ENCODE measurements at places on chromosomes 13 and 19.
A peak's percentile ranks its signal among the peaks of the same experiment; 100 is the strongest.

- no peak for DNase-seq
These were observed 9.9 kb downstream of the ZIC5 start for GRCh38 chr13:99961636-99962035.

DNA sequence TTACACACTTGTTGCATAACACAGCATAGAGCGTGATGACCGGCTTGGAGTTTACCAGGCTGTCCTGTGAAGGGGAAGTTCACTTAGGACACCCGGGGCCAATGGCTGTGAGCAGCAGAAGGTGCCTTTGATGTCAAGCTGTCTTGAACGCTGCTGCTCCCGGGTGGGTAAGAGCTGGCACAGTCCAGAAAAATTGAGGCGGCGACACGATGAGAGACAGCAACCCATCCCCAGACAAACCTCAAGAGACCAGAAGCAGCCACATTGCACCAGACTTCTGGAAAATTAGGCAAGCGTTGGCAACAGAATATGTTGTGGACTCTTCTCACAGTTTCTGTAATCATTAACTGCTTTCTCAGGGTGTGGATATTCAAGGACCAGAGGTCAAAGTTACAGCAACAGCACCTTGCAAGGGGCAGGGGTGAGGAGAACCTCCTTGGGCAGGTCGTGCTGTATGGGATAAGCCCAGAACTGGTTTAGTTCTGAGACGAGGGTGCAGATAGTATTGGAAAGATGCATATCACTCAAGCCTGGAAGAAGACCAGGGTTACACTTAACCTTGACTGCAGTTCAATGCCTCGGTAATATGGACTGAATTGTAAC lies 10.1 kb downstream of the NFILZ start:
- DNase-seq, result no peak

GRCh38 chr13:93254775-93255174 lies 28.2 kb downstream of the GPC6 start:
- DNase-seq, result no peak

GRCh38 chr13:46778890-46779289 lies 18.1 kb downstream of the ESD start:
- no peak for DNase-seq

- DNase-seq, result no peak
These were observed 35.9 kb downstream of the OXGR1 start for GRCh38 chr13:96958286-96958891.

DNA sequence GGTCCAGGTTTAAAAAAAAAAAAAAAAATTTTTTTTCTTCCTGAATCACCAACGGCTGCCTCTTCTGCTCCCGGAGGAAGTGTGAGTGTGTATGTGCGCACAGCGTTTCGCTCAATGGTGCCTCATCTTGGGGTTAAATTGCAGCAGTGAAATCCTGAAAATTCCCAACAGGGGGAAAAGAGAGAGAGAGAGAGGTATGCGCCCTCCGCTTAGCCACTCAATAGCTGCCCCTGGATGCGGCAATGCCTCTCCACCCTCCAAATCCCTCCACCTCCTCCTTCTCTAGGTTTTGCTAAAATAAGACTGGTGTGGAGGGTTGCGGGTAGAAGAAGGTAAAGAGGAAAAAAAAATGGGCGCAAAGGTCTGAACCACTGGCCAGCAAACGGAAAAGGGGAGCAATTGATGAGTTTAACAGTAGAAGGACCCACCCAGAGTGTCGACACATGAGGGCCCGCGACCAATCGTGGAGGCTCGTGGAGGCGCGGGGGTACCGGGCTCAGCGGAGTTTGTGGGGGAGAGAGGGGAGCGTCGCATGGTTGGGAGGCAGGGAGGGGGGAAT lies 853 bp upstream of the CACNA1A start:
- DNase-seq, result no peak

DNA sequence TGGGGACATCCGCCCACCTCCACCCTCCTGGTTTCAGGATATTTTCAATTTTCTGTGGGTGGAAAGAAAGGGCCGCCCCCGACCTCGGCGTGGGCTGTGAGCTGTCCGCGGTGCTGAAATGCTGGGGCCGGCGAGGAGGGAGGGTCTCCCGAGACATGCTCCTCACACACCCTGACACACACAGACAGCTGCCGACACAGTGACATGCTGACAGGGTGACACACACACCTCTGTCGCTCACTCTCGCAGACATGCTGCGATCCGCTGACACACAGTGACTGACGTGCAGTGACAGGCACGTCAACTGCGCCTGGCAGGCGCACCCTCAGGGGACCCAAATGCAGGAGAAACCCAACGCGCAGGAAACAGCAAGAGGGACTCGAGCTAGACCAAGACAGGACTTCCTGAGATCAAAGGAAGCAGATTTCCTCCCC lies 25.1 kb upstream of the MEIS3 start:
- DNase-seq, result peak; percentile 31

DNA sequence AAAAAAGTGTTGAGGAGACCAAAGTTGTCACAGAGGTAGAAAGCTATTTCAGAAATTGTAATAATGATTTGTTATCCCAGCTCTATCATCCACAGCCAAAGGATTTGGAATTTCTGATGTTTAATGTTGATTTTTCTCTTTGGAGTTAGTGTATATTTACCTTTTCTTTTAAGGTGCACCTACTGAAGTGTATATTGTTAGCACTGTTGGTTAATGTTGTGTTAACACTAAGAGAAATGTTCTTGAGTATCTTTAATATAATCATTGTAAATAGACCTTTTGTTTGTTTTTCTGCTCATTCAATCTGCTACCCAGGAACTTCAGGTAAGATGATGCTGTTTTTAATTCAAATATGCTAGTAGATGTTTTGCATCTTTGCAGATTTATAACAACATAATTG lies 57.5 kb downstream of the ZAR1L start:
- no peak for DNase-seq

DNA sequence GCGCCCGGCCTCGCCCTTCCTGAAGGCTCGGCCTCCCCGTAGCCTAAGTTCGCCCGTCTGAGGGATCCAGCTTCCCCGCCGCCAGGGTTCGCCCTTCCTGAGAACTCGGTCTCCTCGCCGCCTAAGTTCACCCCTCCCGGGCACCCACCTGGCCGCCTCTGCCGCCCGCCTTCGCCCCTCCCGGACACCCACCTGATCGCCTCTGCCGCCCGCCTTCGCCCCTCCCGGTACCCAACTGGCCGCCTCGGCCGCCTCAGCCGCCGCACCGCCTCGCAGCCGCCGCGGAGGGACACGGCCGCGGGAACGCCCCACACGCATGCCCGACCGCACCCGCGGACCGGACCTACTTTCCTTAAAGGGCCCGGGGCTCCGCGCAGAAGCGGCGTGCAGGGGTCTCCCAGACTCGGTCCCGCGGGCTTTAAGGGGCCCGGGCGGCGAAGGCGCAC lies at the start of gene MOB3A:
MOB3A (minus strand) TSS at position 293 of the 446 bp plus-strand sequence. CDS start 17,766 bp downstream, outside the sequence.
- DNase-seq, result peak; percentile 91

GRCh38 chr13:66751691-66752090 lies 478.4 kb downstream of the PCDH9 start:
- no peak for DNase-seq

DNA sequence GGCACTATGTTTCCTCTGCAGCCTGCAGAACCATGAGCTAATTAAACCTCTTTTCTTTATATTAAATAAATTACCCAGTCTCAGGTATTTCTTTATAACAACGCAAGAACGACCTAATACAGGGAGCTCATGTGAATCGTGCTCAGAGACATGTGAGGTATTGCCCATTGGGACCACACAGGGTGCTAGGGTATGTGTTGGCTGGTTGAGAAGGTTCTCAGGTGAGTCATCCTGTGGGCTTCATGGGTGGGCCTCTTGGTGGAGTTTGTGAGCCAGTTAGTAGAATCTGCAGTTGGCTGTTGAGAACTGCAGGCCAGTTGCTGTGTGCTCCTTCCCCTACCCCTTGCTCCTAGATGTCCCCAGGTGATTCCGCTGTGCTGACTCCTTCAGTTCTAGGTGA lies 163.0 kb downstream of the HS6ST3 start:
- no peak for DNase-seq

DNA sequence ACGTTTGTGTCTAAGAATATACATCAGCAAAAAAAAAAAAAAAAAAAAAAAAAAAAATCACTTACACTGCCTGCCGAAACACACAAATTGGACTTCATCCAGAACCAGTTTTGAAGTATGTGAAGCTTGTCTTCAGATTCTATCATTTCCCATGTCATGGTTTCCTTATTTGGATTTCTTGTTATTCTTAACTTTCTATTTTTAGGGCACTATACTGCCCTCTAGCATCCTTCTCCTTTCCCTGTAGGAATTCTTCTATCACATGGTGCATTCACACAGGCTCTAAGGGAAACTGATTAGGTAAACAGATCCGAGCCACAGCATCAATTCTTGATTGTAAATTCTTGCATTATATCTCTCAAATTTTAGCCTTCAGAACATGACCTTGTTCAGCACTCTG lies 1507.5 kb downstream of the OLFM4 start:
- no peak for DNase-seq

- DNase-seq, result no peak
These were observed 94.6 kb downstream of the UQCRFS1 start for GRCh38 chr19:29118389-29118788.

DNA sequence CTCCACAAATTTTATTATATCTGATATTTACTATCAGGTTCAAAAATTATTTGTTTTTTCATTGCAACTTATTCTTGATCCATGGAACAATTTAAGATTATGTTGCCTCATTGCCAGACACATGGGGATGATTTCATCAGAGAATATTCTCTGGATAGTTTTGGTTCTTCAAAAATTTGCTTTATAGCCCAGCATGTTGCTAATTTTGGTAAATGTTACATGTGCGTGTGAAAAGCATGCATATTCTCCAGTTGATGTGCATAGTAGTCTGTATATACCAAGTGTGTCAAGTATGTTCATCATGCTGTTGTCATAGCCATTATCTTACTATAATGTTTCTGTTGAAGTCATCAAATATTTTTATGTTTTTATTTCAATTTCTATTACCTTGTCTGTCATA lies 122.3 kb downstream of the RFC3 start:
- DNase-seq, result no peak

GRCh38 chr19:33063356-33063752 lies 1.3 kb downstream of the RHPN2 start:
- no peak for DNase-seq

- no peak for DNase-seq
These were observed 32.5 kb downstream of the ZNF567 start for GRCh38 chr19:36719687-36720556.

- no peak for DNase-seq
These were observed 59.6 kb downstream of the RBM26 start for GRCh38 chr13:79346300-79346914.

- no peak for DNase-seq
These were observed 10.9 kb downstream of the FREM2 start for GRCh38 chr13:38697628-38698333.

GRCh38 chr13:37959284-37959683 lies 89.7 kb upstream of the TRPC4 start:
- DNase-seq, result no peak

DNA sequence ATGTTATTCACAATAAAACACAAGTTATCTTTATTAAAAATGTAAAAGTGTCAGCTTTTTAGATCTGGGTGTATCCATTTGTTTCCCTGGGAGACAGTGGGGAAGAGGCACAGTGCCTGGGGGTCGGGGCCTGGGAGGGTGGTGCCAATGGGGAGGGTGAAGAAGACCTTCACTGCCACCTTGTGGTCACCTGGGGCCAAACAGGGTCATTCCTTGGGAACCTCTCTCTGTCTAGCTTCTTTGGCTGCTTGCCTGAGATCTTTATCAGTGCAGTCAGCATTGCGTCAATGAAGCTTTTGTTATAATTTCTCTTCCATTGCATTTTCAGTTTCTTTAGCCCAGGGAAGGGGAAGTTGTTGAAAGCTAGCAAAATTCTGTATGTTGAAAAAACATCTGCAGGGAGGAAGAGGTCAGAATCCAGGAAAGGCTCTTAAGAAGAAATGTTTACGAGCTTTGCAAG lies 39.1 kb downstream of the PCDH8 start:
- DNase-seq, result peak; percentile 61

DNA sequence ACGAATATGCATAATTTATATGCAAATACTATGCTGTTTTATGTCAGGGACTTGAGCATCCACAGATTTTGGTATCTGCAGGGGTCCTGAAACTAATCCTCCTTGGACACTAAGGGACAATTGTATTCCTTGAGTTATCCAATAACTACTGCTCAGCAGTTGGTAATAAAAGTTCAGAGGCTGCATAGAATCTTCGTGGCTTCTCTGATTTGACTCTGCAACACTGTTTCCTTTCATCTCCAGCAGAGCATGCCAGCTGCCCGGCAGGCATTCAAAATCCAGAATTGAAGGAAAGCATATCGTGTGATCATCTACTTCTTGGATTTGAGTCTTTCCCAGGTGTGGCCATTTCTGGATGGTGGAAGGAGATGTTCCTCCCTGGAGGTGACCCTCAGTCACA lies 64.5 kb upstream of the MRI1 start:
- no peak for DNase-seq

GRCh38 chr13:20334309-20334708 lies 102.2 kb upstream of the GJB6 start:
- no peak for DNase-seq

GRCh38 chr19:32174386-32175113 lies 170.9 kb upstream of the ZNF507 start:
- no peak for DNase-seq

DNA sequence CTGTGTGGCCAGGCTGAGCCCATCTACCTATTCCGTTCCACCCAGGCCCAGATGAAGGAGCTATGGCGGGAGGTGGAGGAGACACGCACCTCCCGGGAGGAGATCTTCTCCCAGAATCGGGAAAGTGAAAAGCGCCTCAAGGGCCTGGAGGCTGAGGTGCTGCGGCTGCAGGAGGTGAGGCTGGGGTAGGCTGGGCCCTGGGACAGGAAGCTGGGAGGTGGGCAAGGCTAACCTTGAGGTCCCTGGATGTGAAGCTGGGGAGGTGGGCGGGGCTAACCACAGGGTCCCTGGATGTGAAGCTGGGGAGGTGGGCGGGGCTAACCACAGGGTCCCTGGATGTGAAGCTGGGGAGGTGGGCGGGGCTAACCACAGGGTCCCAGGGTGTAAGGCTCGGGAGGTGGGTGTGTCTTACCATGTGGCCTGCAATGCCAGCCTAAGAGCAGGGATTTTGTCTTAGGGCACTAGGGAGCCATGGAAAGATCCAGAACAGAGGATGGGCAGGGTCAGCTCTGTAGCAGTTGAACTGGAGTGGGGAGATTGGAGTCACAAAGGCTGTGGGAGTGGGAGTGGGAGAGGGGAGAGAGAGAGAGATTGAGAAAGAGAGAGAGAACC lies 36.9 kb downstream of the KCNC3 start:
- DNase-seq, result no peak

GRCh38 chr19:46056536-46056935 lies 15.7 kb upstream of the IGFL4 start:
- DNase-seq, result no peak

GRCh38 chr13:27926644-27927434 lies 7.0 kb downstream of the PDX1 start:
- peak; percentile 18 for DNase-seq
